ENCODE measurements at places on chromosomes 12 and 14. TPM values are rescaled to one million over a fixed set of nuclear protein-coding genes. Genes with fewer than 3 reads are reported as not detected.

DNA sequence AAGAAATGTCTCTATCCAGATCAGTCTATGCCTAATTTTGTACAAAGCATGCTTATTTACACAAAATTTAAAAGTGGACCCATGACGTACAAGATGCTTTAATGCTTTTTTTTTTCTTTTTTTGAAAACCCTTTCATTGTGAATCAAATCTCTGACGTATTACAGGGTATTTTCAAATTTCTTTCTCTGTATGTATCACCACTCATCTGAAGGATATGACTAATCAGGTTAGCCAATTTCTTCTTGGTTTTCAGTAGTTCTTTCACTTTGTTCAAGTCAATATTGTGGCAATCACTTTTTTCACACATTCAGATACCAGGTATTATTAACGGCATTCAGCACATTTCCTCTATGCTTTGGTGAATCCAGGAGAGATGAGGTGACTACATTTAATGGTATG, 685.3 kb downstream of the TRHDE start:
- no peak for DNase-seq
- H3K27ac ChIP-seq = no peak overlapping the region
- H3K4me3 ChIP-seq = no peak overlapping the region
- no peaks in the 10 kb centered on the region for H3K4me1 ChIP-seq
- no peaks in the 10 kb centered on the region for H3K27me3 ChIP-seq
- H3K36me3 ChIP-seq = no peaks in the 10 kb centered on the region

DNA sequence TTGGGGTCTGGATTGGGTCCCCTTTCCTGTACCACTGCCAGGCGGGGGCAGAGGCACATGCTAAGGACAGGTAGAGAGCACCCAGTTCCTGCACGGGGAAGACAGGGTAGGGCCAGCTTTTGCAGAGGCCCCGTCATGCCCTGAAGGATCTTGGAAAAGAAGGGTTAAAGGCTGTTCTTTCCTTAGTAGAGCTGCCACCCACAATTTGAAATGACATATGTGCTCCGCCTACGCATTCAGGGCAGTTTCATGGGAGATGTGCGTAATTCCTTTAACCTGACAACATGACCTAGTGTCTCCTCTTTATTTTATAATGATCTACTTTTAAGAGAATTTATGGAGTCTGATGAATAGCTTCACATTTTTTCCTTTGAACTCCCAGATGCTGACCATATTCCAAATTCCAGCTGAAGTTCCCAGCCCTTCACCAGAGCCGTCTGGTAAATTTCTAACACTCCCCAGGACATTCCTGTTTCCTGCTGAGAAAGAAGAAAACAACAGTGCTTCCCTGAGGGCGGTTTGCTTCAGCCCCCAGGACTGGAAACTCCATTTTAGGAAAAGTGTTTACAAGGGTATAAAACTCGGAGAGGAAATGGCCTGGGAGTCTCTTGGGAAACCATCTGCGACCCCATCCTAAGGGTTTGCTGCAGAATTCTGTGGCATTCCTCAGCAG, 58.9 kb upstream of the PLEKHG3 start:
- peak; percentile 74 for DNase-seq
- H3K27me3 ChIP-seq = no peaks in the 10 kb centered on the region
- H3K36me3 ChIP-seq = no peaks in the 10 kb centered on the region

DNA sequence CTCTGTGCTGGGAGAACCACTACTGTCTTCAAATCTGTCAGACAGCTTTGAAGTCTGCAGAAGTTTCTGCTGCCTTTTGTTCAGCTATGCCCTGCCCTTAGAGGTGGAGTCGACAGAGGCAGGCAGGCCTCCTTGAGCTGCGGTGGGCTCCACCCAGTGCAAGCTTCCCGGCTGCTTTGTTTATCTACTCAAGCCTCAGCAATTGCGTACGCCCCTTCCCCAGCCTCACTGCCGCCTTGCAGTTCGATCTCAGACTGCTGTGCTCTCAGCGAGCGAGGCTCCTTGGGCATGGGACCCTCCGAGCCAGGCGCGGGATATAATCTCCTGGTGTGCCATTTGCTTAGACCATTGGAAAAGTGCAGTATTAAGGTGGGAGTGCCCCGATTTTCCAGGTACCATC, 25.1 kb upstream of the KLRB1 start:
- DNase-seq = no peak
- H3K27me3 ChIP-seq = no peaks in the 10 kb centered on the region
- H3K36me3 ChIP-seq = no peaks in the 10 kb centered on the region
- H3K4me3 ChIP-seq = no peak overlapping the region

DNA sequence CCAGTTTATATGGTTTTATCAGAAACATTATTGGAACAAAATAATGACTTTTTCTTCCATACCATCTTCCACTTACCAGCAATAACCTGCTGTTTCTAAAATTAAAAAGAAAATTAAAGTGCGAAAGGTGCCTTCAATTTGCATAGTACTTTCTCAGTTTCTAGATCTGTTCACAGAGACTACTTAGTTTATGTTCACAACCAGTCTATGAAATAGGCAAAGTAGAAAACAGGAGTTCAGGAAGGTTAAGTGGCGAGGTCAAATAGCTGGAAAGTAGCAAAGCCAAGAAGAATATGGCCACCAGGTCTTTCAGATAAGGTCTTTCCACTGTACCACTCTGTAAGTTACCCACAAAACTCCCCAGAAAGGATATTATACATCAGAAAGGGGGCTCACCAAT, 63.3 kb downstream of the BMP4 start:
- no peaks in the 10 kb centered on the region for H3K27me3 ChIP-seq
- no peaks in the 10 kb centered on the region for H3K36me3 ChIP-seq
- H3K27ac ChIP-seq = no peak overlapping the region
- peaks cover 12% of the 10 kb centered on the region for H3K4me1 ChIP-seq
- no peak for DNase-seq
- H3K4me3 ChIP-seq = no peak overlapping the region

- no peaks in the 10 kb centered on the region for H3K27me3 ChIP-seq
- no peak for DNase-seq
- no peaks in the 10 kb centered on the region for H3K4me1 ChIP-seq
- H3K4me3 ChIP-seq = no peak overlapping the region
- peak overlapping the region; percentile 73 for H3K27ac ChIP-seq
These were observed 12.8 kb downstream of the DIP2B start for GRCh38 chr12:50517421-50518048.

DNA sequence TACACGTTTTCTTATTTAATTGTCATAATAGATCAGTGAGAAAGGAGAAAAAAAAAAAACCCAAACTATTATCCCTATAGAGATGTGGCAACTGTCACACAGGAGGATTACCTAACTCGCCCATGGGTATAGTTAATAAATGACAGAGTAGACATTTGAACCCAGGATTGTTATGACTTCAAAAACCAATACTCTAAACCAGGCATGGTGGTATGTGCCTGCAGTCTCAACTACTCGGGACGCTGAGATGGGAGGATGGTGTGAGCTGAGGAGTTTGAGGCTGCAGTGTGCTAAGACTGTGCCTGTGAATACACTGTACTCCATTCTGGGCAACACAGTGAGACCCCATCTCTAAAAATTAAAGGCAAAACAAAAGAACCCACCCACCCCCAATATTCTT, 114.5 kb downstream of the DENND5B start:
- H3K27me3 ChIP-seq = no peaks in the 10 kb centered on the region
- H3K36me3 ChIP-seq = no peaks in the 10 kb centered on the region
- peaks cover 10% of the 10 kb centered on the region for H3K4me1 ChIP-seq
- H3K27ac ChIP-seq = no peak overlapping the region
- DNase-seq = no peak
- no peak overlapping the region for H3K4me3 ChIP-seq

DNA sequence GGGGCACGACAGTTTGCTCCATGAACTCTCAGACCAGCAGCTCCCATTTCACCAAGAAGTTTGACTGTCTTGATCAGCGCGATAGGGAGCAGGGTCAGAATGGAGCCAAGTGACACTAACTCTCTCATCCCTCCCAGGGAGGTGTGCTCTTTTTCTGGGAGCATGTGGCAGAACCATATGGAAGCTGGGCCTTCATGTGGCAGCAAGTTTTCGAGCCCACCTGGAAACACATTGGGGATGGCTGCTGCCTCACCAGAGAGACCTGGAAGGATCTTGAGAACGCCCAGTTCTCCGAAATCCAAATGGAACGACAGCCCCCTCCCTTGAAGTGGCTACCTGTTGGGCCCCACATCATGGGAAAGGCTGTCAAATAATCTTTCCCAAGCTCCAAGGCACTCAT, 24.0 kb downstream of the ITGA7 start:
- no peaks in the 10 kb centered on the region for H3K4me1 ChIP-seq
- no peak overlapping the region for H3K27ac ChIP-seq
- no peaks in the 10 kb centered on the region for H3K27me3 ChIP-seq
- H3K4me3 ChIP-seq = no peak overlapping the region

- DNase-seq = no peak
- no peaks in the 10 kb centered on the region for H3K36me3 ChIP-seq
- H3K4me3 ChIP-seq = no peak overlapping the region
- H3K4me1 ChIP-seq = no peaks in the 10 kb centered on the region
- H3K27me3 ChIP-seq = no peaks in the 10 kb centered on the region
- no peak overlapping the region for H3K27ac ChIP-seq
These were observed 146.9 kb upstream of the TMEM132C start for GRCh38 chr12:128120035-128120434.

- H3K4me3 ChIP-seq = no peak overlapping the region
- H3K36me3 ChIP-seq = no peaks in the 10 kb centered on the region
- DNase-seq = no peak
- no peaks in the 10 kb centered on the region for H3K4me1 ChIP-seq
- H3K27me3 ChIP-seq = peaks cover 5% of the 10 kb centered on the region
- no peak overlapping the region for H3K27ac ChIP-seq
These were observed 199.3 kb downstream of the ADGRD1 start for GRCh38 chr12:131153016-131153415.

DNA sequence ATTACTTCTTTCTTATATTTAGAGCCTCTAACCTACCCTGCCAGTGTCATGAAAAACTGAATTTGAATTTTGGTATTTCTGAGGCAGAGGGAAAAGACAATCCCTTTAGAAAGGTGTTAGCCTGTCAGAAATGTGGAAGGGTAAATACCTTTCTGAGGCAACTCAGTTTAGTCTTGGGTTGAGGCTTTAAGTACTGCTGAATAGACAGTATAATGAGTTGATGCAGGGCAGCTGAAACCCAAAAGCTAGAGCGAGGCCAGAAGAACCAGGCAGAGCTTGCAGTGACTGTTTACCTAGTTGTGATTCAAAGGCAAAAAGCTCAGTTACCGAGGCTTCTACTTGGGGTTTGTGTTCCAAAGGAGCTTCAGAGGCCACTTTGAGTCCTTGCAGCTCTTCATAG, 18.7 kb downstream of the ZC2HC1C start:
- no peak overlapping the region for H3K4me3 ChIP-seq
- no peaks in the 10 kb centered on the region for H3K36me3 ChIP-seq
- no peak overlapping the region for H3K27ac ChIP-seq
- no peaks in the 10 kb centered on the region for H3K27me3 ChIP-seq

DNA sequence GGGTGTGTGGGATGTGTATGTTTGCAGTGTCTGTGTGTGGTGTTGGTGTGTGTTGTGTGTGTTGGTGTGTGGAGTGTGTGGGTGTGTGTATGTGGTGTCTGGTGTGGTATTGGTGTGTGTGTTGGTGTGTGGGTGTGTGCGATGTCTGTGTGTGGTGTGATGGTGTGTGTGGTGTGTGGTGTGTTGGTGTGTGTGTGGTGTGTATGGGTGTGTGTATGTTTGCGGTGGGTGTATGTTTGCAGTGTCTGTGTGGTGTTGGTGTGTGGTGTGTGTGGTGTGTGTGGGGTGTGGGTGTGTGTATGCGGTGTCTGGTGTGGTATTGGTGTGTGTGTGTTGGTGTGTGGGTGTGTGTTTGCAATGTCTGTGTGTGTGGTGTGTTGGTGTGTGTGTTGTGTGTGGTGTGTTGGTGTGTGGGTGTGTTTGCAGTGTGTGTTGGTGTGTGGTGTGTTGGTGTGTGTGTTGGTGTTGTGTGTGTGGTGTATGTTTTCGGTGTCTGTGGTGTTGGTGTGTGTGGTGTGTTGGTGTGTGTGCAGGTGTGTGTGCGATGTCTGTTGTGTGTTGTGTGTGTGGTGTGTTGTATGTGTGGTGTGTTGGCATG, 15.7 kb downstream of the MLXIP start:
- no peaks in the 10 kb centered on the region for H3K27me3 ChIP-seq
- H3K27ac ChIP-seq = peak overlapping the region; percentile 54
- H3K4me1 ChIP-seq = peaks cover 34% of the 10 kb centered on the region
- H3K4me3 ChIP-seq = no peak overlapping the region

Gene BIN2
- 0.07 TPM for total RNA-seq

Gene SLCO1C1
- 0.44 TPM for total RNA-seq

Gene GPR137C
- total RNA-seq = 2.5 TPM

Gene WDR89
- total RNA-seq = 14.6 TPM

Measured in hepatocyte (in vitro differentiated cells).